ENCODE measurements at places on chromosomes 11 and 22. TPM values are rescaled to one million over a fixed set of nuclear protein-coding genes. Genes with fewer than 3 reads are reported as not detected.

IFITM5 gene
- polyA plus RNA-seq: not detected

CBX7 gene
- polyA plus RNA-seq: 27.8 TPM

MAPK8IP1 gene
- polyA plus RNA-seq: 4.7 TPM

- DNase-seq: no peak
- H3K27ac ChIP-seq: no peak overlapping the region
- H3K36me3 ChIP-seq: no peaks in the 10 kb centered on the region
- no peaks in the 10 kb centered on the region for H3K27me3 ChIP-seq
Measured at GRCh38 chr11:67409781-67410368, 5.6 kb upstream of the CARNS1 start.

GRCh38 chr11:20627701-20628100, 28.3 kb downstream of the SLC6A5 start:
- H3K4me1 ChIP-seq: no peaks in the 10 kb centered on the region
- DNase-seq: no peak
- H3K4me3 ChIP-seq: no peak overlapping the region

GRCh38 chr11:46216019-46216764, 61.3 kb upstream of the CREB3L1 start:
- no peaks in the 10 kb centered on the region for H3K4me1 ChIP-seq
- H3K4me3 ChIP-seq: no peak overlapping the region
- no peaks in the 10 kb centered on the region for H3K27me3 ChIP-seq
- no peaks in the 10 kb centered on the region for H3K36me3 ChIP-seq

- H3K36me3 ChIP-seq: no peaks in the 10 kb centered on the region
- DNase-seq: no peak
- H3K27ac ChIP-seq: no peak overlapping the region
- H3K4me1 ChIP-seq: peaks cover 3% of the 10 kb centered on the region
Measured at GRCh38 chr11:75816561-75817239, 1.7 kb downstream of the UVRAG start.
